ENCODE measurements at places on chromosomes 13 and 19. TPM values are rescaled to one million over a fixed set of nuclear protein-coding genes. Genes with fewer than 3 reads are reported as not detected.

The EFNB2 gene
- total RNA-seq: 6.9 TPM

- no peak for DNase-seq
Measured at GRCh38 chr13:90950160-90950559, 397.3 kb upstream of the MIR17HG start.

GRCh38 chr19:30870876-30871275, 478.4 kb downstream of the TSHZ3 start:
- DNase-seq: peak; percentile 1

- no peak for DNase-seq
Measured at GRCh38 chr19:51729781-51730180, 6.0 kb upstream of the HAS1 start.

DNA sequence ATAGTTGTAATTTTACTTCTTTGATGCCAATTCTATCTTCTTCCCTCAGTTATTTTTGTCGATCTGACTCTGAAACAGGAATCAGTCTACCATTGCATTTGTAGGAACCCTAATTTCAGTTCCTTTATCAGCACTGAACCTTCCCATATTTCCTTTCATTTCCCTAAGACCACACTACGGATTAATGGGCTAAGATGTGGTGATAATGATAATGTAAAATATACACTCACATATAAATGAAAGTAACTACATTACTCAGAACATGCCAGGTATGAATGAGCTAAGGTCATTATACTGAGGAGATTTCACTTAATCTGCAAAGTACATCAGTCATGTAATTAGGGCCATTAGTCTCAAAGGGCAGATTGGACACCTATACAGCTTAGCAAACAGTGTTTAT, 60.2 kb upstream of the RFC3 start:
- no peak for DNase-seq

DNA sequence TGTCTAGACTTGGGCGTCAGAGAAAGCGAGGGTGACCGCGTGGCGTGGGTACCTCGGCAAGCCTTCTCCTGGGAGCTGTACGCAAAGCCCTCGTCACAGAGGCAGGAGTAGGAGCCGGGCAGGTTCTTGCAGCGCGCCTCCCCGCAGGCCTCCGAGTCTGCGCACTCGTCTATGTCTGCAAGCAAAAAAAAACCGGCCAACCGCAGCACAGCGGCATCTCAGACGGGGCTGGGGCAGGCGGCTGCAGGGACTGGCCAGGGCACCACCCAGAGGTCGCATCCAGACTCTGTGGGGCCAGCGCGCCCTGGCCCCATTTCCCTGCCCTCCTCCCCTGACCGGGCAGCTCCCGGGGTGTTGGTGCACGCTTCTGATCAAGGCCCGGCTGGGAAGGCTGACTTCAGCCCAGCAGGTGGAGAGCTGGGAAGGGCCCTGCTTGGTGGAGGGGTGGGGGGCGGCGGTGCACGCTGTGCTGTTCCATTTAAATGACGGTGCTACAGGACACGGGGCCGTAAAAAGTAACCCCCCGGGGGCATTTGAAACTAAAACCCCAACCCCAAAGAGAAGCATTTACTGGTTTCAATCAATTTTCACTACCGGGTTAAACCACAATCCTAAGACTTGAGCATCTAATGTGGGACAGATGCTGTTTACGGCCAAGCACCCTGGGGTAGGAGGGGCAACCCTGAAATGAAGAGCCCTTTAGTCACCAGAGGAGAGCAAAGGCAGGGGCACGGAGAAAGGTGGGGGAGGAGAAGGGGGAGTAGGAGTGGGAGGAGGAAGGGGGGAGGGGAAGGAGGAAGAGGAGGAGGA, 28.2 kb downstream of the GAS6 start:
- DNase-seq: peak; percentile 79

The DNMT1 gene
- 40.3 TPM for total RNA-seq

DNA sequence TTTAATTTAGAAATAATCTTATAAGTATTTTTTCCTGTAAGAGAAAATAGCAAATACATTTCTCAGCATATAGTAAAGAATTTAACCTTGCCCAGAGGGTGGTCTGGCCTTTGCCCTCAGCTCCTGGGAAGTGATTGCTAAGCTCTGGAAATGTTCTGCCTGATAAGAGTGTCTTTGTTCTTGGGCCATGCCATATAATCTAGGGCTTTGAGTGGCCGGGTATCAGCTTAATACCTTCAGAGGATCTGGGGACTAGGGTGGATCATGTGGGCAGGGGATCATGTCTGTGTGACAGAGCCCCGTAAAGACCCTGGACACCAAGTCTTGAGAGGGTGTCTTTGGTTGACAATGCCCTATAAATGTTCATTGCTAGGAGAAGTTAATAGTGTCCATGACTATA, 1032.4 kb upstream of the MIR17HG start:
- DNase-seq: no peak

DNA sequence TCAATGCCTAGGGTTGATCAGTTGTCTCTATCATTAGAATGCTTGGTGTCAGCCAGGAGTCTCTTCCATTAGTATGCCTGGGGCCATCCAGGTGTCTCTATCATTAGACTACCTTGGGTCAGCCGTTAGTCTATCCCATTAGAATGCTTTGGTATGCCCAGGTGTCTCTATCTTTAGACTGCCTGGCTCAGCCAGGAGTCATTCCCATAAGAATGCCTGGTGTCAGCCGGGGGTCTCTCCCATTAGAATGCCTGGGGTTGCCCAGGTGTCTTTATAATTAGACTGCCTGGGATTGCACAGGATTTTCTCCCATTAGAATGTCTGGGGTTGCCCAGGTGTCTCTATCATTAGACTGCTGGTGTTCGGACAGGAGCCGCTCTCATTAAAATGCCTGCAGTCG, 1442.9 kb downstream of the UQCRFS1 start:
- no peak for DNase-seq

DNA sequence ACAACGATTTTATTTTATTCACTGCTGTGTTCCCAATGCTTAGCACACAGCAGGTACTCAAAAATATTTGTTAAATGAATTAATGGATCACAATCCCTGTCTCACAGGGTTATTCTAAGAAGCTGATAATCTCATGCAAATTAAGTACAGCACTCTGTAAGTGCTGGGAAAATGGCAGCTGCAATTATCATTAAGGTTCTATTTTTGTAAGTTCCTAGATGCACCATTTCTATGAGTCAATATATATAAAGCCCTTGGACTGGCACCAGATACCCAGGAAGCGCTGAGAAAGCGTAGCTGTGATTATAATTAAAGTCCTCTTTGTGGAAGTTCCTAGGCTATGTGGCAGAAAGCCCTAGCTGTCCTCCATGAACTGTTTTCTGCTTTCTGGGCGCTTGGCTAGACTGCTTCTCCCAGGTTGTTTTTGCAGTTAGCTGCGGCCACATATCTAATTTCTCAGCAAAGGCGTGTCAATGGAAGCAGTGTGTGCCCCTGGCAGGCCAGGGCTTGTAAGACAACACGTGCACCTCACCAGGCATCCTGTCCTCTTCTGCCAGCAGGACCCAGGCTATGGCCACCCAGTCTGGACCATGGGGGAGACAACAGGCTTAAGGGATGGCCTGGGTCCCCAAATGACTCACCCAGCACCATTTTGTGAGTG, 5.2 kb upstream of the SRRM5 start:
- no peak for DNase-seq

DNA sequence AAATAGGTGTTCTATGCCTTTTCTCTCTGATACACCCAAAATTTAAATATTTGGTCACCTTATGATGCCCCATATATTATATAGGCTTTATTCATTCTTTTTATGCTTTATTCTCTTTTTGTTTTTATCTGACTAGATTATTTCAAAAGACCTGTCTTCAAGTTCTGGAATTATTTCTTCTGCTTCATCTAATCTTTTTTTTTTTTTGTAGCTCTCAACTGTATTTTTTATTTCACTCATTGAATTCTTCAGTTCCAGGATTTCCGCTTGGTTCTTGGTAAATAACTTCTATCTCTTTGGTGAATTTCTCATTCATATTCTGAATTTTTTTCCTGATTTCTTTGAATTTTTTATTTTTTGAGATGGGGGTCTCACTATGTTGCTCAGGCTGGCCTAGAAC, 3.9 kb upstream of the CLEC4M start:
- DNase-seq: no peak

DNA sequence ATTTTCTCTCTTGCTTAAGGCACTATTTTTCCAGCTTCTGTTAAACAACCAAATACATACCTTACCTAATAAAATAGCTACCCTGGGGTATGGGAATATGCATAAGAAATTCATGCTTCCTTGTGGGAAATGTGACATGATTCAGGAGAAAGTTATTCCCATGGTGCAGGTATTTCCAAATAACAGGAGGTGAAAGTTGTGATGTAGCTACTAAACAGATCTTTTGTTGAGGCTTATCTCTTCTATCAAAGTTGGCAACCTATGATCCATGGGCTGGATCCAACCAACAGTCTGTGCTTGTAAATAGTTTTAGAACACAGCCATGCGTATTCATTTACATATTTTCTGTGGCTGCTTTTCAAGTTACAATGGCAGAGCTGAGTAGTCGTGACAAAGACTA, 177.8 kb upstream of the NBEA start:
- DNase-seq: no peak

- DNase-seq: no peak
Measured at GRCh38 chr13:32267836-32268439, 47.2 kb downstream of the ZAR1L start.

The TDRD12 gene
- total RNA-seq: under 0.01 TPM

All from IMR-90 (cell line).